NCI-H774 (cell line): ENCODE measurements at places on chromosomes 13 and 19.

DNA sequence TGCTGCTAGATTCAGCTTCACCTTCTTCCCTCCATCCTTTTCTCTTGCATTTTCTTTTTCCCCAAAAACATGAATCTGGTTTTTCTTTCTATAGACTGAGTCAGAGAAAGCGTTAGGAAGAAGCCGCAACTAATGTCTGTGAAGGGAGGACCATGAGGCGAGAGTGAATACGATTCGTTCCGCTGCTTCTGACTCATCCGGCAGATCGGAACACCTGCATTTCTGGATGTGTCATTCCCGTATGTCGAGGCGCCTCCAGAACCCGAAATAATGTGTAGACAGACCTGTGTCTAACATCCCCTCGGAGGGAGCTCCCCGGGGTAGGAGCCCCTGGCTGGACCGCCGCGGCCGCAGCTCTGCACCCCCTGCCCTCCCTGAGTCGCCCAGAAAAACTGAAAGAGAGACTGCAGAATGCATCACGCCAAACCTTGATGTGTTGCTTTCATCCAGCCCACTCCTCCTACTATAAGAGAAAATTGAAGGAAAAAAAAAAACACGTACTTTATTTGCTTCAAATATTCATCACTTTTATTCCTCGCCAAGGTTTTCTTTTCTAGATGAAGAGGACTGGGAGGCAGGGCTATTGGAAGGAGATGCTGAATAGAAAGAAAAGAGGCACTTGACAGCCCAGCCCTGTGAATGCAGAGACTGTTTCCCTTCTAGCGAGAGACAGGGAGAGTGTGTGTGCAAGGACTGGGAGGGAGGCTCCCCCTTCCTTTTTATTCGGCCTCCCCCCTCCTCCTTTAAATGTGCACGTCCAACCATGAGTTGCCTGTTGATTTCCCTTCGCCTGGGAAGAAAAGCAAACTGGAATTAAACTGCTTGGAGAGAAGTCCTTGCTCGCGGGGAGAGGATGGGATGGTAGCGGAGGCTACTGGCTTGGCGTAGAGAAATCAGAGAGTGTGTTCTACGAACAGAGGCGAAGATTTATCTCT, 616 bp upstream of the PCDH17 start:
- DNase-seq: peak; percentile 31

DNA sequence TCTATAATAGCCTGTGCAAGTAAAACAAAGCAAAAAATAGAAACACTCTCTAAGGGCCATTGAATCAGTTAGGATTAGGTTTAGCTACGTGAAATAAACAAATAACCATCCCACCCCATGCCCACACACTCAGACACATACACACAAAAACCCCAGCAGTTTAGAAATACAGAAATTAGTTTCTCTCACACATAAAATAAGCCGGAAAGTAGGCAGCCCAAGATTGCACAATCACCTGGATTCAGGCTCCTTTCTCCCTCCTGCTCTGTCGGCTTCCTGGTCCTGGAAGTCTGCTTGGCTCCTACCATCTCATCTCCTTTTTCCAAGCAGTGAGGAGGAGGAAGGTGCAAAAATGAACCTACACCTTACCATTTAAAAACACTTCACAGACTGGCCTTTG, 22.6 kb upstream of the USP12 start:
- DNase-seq: no peak

DNA sequence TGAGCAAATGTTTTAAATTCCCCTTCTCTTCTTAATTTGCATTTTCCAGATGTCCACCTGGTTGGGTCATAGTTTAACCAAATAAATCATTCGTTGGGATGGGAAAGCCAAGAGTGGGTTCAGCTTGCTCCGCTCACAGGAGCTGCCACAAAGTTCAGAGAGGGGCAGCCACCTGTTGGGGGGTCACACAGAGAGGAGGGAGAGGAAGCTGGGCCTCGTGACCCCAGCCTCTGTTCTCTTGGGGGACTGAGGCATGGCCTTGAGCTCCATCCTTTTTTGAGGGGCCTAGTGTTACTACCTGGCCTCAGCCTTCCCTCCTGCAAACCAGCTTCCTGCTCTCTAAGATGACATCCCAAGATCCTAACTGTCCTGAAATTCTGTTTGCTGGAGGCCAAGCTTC, 2.5 kb downstream of the MEF2B start:
- no peak for DNase-seq

DNA sequence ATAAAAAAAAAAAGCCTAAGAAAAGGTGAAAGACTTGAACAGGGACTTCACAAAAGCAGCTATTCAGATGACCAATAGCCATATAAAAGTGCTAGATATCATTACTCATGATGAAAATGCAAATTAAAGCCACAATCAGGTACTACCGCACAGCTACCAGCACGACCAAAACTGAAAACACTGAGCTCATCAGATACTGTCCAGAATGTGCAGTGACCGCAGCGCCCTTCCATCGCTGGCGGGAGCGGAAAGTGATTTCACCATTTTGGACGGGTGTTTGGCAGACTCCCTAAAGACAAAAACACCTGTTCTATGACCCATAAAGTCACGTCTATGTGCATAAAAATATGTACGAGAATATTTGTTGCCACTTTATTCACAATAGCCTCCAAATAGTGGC, 60.7 kb downstream of the SLC6A16 start:
- DNase-seq: no peak
